ENCODE measurements at places on chromosomes 1 and 21.

GRCh38 chr1:11175461-11175860 is 13.7 kb upstream of the ANGPTL7 start:
- no peak for DNase-seq

- no peak for DNase-seq
Measured at GRCh38 chr1:21573971-21574465, 64.8 kb downstream of the ALPL start.

- no peak for DNase-seq
Measured at GRCh38 chr1:54134295-54134694, 18.5 kb downstream of the CDCP2 start.

GRCh38 chr1:6580593-6581409 is 1.0 kb downstream of the ZBTB48 start:
- no peak for DNase-seq

DNA sequence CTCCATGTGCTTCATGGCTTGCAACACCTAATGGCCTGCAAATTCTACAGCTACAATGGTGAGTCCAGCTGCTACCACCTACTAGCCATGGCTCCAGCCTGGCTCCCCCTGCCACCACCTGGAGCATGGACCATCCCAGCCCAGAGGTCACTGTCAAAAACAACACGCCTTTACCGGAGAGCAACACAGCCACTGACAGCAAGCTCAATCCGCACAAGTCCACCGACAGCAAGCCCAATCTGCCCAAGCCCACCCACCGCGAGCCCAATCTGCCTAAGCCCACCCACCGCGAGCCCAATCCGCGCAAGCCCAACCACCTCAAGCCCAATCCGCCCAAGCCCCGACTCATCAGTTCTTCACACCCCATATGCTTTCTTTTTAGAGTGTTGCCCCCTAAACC is 128.2 kb downstream of the KIF26B start:
- DNase-seq: no peak

DNA sequence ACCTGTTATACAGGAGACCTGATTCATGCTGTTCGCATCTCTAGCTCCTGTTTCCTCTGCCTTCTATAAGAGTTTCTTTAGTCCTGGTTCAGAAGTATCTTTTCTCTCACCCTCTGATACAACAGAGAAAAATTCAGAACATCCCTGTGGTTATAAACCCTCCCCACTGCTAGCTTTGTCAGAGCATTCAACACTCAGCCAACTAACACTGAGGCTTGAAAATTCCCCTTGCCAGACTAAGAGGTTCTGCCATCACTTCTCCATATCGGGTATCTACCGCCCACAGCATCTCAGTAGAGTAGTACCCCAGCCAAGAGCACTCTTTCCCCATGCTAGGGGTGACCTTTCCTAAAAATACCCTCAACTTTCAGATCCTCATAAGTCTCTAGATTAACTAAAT is 19.6 kb upstream of the PIK3R3 start:
- DNase-seq: no peak

DNA sequence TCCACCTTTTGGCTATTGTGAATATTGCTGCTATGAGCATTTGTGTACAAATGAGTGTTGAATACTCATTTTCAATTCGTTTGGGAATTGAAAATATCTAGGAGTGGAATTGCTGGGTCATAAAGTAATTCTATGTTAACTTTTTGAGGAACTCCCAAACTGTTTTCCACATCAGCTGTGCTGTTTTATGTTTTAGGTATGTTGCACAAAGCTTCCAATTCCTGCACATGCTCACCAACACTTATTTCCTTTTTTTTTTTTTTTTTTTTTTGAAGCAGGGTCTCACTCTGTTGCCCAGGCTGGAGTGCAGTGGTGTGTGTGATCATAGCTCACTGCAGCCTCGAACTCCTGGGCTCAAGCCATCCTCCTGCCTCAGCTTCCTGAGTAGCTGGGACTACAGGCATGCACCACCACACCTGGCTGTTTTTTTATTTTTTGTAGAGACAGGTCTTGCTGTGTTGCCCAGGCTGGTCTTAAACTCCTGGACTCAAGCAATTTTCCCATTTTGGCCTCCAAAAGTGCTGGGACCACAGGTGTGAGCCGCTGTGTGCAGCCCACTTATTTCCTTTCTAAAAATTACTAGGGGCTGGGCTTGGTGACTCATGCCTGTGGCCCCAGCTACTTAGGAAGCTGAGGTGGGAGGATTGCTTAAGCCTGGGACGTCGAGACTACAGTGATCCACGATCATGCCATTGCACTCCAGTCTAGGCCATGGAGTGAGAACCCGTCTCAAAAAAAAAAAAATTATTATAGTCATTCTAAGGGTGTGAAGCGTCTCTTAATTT is 33.4 kb downstream of the TMCC2 start:
- no peak for DNase-seq

DNA sequence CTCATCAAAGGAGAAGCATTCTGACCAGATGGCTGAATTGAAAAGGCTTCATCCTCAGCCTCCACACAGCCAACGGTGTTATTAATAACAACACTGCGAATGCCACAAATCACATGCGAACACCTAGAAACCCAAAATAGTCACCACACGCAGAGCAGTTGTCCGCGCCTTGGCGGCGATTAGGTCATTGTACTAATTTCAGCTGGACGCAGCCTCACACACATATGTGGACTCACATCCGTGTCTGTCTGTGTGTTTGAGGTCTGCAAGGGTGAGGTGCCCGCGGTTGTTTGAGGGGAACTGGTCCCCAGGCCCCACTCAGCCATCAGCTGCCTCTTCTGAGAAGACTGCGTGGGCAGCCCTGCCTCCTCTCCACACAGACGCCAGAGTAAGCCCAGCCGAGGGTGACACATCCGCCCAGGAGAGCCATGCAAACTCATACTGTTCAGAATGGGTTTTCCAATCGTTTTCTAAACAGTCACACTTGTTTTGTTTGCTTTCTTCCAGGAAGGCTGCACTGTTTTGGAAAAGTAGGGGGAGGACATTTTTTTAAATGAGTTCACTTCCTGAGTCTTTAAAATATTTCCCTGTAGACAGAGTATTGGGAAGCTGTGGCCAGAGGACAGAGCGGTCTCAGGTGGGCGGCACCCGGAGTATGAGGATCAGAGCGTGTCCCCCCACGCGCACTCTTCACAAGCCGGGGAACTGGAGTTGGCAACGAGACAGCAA is 53.4 kb downstream of the TOMM20 start:
- DNase-seq: peak; percentile 33

Data from activated CD8-positive, alpha-beta memory T cell treated with anti-CD3 and anti-CD28 coated beads for 4 hours (primary cell).